ENCODE measurements at places on chromosomes 7 and 10.

GRCh38 chr7:121500360-121501058 is 104.4 kb upstream of the FAM3C start:
- no peak for DNase-seq

DNA sequence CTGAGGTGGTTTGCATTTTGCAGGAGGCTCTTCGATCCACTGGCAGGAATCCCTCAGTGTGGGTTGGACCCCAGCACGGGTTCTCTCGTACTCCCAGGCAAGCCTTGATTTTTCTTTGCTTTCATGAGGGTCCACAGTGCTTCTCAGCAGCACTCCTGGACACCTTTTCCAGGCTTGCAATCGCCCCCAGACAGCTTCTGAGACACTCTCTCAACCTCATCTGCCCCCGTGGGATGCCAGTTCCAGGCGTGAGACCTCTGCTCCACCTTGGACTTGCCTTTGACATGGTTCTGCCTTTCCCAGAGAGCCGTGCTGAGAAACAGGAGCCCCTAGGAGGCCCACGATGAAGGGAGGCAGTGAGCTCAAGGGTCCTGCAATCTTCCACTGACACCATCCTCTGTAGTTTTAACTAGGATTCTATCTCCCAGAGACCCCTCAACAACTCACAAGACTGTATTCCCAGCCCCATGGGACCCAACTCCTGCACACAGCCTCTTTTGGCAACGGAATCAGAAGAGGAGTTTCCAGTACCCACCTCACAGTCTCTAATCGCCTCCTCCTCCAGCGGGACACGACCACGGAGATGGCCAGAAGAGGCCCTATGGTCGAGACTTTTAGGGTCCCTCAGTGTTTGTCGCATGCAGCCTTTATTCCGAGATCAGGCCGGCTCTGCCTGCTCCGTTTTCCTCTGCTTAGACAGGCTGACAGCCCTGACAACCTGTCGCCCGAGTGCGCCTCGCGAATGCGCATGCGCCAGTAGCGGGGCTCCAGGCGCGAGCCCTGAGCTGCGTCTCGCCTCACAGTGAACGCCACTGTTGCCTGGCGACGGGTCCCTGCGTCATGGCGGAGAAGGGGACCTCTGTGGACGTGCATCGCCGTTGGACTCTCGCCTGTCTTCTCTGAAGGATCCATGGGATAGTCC is 26.0 kb upstream of the ZNF273 start:
- DNase-seq, result peak; percentile 75

GRCh38 chr10:62264702-62265436 is 3.8 kb downstream of the RTKN2 start:
- DNase-seq, result no peak

DNA sequence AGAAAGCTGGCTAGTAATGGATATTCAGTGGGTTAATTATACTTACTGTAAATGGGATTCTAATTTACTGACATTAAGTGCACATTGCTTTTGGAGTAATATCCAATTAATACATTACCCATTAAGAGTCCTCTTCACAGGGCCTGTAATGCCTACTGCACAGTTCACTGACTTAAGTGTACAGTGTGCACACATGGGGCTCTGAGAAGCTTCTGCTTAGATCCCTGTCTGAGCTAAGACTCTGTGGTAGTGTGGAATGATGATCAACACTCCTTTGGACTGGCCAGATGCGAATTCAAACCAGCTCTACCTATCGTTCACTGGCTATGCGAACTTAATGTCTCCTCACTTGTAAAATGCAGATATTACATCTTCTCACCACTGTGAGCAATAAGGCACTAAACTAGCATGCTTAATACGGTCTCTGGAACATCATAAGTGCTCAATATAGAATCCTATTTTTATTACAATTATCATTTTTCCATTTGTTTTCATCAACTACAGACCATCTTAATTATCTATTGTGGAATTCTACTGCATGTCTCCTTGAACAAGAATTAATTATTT is 53.8 kb upstream of the SEC61G start:
- no peak for DNase-seq

- DNase-seq, result no peak
Measured at GRCh38 chr7:100584054-100584682, 1.8 kb downstream of the LRCH4 start.

GRCh38 chr7:100604976-100605911 is 3.1 kb downstream of the PCOLCE start:
- DNase-seq, result no peak

DNA sequence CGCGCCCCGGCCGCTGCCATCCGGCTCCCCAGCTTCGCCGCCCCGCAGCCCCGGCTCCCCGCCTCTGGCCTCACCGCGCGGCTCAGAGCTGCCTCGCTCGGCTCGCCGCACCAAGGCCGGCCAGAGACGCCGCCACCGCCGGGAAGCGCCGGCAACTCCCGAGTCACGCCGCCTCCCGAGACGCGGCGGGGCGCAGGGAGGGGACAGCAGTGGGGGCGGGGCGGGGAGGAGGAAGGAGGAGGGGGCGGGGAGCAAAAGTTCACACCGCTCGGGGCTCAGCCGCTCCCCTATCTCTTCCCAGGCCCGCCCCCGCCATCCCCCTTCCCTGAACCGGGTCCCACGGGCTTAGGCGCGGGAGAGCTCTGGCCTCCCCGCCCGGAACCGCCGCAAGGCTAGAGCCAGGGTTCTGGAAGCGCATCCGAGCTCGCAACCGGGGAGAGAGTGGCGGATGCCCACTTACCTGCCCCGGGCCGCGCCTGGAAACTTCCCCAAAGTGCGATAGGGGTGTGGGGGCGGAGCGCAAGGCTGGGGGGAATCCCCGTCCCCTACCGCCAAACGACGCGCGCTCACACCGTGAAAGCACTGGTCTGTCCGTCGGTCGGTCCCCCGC is 1.0 kb downstream of the CHST15 start:
- DNase-seq, result peak; percentile 77

GRCh38 chr7:91348711-91349110 is 84.5 kb downstream of the FZD1 start:
- DNase-seq, result no peak

DNA sequence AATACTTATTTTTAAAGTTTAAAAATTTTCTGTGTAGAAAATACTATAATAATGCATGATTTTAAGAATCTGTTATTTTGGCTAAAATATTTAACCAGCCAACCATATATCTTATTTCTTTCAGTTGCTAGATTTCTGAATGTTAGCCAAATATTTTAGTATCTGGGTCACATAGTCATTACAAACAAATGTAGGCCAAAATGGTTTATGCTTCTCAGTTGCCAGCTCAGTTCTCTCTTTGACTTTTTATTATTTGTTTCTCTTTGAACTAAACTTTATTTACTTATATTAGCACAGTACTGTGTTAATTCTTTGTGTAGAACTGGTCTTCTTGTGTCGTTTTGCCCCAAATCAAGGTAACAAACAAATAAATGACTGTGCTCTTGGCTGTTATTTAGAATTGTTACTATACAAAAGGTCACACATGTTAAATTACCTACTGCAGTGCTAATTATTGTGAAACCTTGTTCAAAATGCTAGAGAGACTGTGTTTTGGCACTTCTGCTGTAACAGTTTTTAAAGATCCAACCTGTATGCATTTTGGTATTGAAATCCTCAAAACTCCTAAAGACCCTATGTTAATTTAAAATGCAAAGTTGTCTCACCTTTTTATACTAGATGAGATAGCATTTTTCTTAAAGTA is 39.8 kb downstream of the ZEB1 start:
- DNase-seq, result no peak

DNA sequence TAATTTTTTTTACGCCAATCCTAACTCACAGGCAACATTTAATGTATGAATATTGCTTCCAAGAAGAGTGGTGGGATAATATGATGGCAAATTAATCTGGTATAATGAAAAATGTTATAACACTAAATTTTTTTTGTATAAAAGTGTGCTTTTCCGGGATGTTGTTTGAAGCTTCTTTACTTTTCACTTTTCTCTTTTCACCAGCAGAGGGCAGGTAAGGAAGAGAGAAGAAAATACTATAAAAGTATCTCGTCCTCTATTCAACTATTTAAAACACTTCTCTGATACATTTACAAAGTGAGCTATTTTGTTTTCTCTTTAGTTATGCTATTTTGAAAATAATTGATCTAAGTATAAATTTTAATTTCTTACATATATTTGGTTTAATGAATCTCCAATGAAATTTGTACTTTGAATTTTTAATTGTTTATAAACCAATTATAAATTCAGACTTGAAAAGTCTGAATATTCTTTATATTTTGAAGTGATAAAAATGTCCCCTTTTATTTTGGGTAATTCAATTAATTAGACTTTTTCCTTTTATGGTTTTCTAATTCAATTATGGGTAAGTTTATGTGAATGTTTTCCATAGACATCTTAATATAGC is 20.7 kb upstream of the CFTR start:
- no peak for DNase-seq

DNA sequence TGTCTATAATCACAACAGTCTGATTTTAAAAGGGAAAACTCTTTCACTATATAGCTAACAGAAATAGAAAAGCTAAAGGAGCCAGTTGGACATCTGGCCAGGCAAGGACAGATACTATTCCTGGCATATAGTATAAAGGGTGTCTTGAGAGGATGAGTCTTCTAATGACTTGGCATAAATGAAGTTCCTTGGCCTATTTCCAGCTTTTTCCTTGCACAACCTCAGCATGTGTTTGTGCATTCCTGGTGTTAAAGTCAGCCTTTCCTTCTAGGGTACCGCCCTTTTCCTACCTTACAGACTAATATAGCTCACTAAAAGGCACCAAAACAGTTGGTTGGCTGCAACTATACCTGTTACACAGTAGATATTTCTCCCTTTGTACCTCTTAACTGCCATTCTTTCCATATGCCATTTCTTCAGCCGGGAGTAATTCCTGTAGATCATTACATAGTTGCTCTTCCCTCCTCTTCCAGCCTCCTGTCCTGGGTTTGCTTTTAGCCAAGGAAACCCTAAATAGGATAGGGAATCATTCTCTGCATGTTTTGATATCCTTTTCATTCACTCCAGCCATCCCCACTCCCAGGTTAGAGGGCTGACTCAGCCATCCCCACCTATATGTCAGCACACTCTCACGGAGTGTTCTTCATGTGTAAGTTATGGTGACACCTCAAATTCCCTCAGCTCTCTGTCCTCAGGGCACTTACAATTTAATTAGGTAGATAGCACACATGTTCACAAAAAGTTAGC is 102.1 kb upstream of the MDFIC start:
- no peak for DNase-seq

- no peak for DNase-seq
Measured at GRCh38 chr10:80133206-80133605, 676 bp downstream of the PLAC9 start.
